Ureter (tissue), 1 donor: ENCODE measurements at places on chromosomes 3 and 15.

DNA sequence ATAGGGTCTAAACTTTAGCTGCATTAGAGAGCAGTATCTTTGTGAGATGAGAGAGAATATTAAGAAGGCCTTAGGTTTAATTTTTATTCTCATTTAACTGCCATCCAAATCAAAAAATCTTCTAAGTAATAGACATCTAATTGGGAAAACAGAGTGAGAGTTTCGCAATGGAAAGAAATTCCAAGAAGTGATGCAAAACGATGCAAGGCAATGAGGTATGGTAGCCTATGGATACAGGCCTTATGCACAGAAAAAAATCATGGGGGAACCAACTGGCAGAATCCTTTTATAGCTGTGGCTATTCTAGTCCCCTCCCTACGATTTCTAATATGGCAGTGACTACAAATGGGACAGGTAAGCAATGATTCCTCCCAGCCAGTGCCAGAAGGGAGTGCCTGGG, 225.9 kb downstream of the GREM1 start:
- DNase-seq: no peak

DNA sequence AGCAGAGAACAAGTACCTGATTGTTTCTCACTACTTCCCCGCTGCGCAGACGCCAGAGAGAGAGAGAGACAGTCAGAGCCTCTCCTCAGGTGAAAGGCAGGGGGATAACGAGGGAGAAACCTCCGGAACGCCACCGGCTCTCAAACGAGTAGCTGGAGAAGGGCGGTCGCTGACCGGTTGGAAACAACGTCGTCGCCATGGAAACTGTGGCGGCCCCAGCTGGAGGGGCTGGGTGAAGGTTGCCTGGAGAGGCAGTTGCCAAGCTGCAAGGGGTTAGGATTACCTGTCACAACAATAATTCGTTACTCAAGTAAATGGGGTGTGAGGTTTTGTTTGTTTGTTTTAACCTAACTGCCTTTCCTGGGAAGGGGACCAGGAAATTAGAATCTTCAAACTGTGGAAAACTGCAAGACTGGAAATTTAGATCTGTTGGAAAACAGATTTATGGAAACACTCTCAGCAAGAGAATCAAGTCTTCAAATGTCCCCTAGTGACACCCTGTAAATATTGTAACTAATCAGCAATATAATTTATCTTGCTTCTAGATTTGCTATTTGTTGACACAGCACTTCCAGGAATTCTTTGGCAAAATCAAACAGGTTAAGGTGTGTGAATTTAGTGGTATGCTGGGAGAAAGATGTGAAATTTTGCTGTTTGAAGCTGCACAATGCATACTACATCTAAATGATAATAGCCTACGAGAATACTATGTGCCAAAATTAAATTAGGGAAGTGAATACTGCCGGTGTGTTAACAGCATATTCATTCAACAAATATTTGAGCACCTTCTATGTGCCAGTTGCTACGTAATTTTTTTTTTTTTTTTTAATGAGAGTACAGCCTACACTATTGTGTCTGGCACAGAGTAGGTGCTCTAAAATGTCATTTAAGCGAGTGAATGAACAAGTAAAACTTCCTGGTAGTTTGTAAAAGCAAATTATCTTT, at the start of gene DNAH12:
Gene DNAH12, minus strand, starts transcription at position 164 of the 945 bp plus-strand sequence. CDS start 1,474 bp downstream, outside the sequence.
- no peak for DNase-seq

GRCh38 chr3:87203809-87204208, 23.3 kb upstream of the CHMP2B start:
- DNase-seq: no peak

- no peak for DNase-seq
Measured at GRCh38 chr3:33624756-33625155, 93.3 kb downstream of the CLASP2 start.

DNA sequence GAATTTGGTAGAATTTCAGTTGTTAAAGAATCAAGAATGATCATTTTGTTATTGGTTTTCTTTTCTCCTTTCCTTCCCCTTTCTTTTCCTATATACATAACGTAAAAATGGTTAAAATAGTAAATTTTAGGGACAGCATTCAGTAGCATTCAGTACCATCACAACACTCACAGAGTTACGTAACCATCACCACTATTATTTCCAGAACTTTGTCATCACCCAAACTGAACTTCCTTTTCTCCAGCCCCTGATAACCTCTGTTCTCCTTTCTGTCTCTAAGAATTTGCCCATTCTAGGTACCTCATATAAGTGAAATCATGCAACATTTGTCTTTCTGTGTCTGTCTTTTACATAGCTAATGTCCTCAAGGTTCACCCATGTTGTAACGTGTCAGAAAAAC, 165.3 kb downstream of the AKAP13 start:
- no peak for DNase-seq

DNA sequence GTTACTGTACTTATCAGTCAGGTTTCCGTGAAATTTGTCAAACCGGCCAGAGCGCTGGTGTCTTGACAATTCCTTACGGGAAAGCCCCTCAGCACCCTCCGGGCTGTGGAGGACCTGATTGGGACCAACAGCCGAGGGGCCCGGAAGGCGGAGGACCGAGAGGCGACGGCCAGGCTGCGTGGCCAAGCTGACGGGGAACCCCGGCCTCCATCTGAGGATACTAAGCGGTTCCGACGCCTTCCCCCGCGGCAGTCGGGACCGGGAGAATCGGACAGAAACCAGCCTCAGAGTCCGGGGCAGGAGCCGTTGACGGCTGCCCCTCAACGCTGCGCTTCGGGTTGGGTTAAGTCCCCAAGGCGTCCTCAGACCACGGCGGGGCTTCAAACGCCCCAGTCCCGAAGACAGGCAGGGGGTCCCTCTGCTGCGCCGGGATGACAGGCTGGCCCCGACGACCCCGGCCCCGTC, 499 bp downstream of the ALDH1A2 start:
- no peak for DNase-seq

- DNase-seq: peak; percentile 82
Measured at GRCh38 chr3:71955240-71956068, 170.5 kb upstream of the PROK2 start.

GRCh38 chr3:70982700-70983140, 600.8 kb downstream of the FOXP1 start:
- peak; percentile 78 for DNase-seq
